ENCODE measurements at places on chromosomes 16 and 17.

GRCh38 chr16:11224096-11224893 is 31.7 kb downstream of the SOCS1 start:
- DNase-seq: no peak

DNA sequence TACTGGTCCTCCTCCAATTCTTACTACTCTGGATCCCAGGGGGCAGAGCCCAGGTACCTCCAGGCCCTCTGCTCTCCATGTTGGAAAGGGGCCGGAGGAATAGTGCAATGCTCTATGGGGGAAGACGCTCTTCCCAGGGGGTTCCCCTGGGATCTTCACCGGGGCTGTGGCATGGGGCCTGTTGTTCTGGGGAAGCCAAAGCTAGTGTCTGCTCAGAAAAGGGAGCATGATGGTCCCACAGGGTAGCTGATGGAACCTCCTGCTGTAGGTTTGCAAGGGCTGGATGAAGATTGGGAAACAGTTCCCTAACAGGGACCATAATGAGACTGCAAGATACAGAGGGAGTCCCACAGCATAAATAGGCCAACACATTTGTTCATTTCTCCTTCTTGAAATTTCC is 114.7 kb downstream of the IRX5 start:
- DNase-seq: no peak

DNA sequence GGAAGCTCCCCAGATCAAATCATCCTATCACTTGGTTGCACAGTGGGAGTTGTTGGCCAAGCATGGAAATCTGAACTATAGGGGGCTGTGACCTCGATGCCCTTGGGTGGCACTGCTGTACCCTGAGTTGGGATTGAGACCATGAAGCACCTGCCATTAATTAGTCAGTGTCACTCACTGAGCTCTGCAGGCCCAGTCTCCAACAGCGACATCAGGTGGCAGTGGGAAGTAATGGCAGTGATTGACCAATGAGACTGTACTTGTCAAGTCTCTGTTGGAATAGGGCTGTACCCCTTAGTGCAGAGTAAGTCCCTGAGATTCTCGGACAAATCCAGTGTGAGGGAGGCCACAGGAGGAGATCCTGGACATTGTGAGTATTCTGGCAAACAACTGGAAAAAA is 118.0 kb upstream of the RPL38 start:
- DNase-seq: no peak

DNA sequence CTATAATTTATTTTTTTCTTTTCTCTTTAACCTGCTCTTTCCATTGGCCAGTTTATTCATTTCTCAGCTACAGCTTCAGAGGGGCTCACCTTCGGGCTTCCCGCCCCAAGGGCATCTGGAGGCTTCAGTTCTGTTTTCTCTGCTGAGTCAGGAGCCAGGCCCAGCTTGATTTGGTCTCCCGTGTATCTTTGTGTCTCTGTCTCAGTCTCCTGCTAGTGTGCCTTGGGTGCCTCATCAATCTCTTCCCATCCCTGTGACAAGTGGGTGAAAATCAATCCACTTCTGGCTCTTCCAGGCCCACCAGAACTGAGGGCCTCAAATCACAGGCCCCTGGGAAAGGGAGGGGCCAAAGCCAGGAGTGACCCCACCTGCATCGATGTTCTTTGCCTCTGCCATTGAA is 72.1 kb downstream of the CCDC182 start:
- DNase-seq: no peak

DNA sequence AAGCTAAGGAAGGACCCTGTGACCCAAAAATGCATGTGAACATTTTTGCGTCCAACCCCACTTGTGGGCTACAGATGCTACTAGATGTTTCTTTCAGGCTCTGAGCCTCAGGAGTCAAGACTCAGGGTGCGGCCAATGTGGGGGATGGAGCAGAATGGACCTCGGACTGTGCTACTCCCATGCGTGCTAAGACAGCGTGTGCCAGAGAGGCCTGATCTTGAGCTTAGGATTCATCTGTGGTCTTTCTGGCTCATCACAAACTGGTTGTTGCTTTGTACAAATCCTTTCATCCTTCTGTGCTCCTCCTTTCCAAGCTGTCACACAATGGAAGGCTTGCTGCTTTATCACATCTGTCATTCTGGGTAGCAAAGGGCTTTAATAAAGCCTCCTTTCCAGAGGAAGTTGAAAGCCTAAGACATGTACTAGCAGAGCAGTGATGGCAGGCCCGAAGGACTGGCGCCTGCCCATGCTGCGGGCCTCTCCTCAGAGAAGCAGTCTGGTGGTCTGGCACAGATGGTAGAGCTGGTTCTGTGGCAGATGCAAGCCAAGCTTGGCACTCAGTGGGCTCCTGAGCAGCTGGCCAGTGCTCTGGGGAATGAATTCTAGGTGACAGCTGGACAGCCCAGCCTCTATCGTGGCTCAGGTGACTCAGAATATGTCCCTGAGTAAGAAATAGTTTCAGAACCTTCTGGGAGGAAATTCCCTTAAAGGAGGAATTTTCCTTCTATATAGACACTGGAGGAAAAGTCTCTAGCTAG is 27.8 kb downstream of the COG4 start:
- DNase-seq: no peak

All from GM23248 (cell line).